ENCODE measurements at places on chromosomes 1 and 21.

- ATAC-seq, result no peak
Observed at GRCh38 chr1:232377494-232377770, 252.5 kb downstream of the SIPA1L2 start.

- ATAC-seq, result peak; percentile 90
Observed at GRCh38 chr1:82994616-82995263, 1004.2 kb downstream of the TTLL7 start.

DNA sequence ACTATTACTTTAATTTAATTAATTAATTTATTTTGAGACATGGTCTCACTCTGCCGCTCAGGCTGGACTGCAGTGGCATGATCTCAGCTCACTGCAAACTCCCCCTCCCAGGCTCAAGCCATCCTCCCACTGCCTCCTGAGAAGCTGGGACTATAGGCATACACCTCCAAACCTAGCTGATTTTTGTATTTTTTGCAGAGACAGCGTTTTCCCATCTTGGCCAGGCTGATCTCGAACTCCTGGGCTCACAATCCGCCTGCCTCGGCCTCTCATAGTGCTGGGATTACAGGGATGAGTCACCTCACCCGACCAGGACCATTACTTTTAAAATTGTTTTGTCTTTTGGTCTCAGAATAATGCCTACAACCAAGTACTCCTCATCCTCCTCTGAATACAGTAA is 15.6 kb downstream of the YY1AP1 start:
- no peak for ATAC-seq

DNA sequence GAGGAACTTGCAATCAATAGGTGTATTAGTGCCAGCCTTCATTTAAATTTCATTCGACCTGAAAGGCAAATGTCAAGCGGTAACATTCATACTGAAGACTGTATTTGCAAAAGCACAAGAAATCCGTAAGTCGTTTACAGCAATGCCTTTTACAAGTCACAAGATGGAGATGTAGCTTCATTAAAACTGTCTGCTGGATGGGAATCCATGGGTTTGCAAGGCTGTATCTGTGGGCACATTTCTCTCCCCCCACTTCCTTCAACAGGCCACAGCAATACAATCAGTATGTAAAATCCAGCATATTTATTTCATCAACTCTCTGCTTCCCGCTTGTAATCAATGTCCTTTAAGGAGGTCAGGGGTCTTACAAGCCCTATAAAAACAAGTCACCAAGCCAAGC is 147.1 kb downstream of the SLC45A1 start:
- ATAC-seq, result peak; percentile 21

- no peak for ATAC-seq
Observed at GRCh38 chr1:64295561-64295960, 92.1 kb downstream of the UBE2U start.

- ATAC-seq, result peak; percentile 43
Observed at GRCh38 chr1:155173478-155174323, at the start of gene TRIM46. TRIM46 (plus strand) TSS chr1:155173849; CDS start chr1:155173967, 118 bp downstream.

DNA sequence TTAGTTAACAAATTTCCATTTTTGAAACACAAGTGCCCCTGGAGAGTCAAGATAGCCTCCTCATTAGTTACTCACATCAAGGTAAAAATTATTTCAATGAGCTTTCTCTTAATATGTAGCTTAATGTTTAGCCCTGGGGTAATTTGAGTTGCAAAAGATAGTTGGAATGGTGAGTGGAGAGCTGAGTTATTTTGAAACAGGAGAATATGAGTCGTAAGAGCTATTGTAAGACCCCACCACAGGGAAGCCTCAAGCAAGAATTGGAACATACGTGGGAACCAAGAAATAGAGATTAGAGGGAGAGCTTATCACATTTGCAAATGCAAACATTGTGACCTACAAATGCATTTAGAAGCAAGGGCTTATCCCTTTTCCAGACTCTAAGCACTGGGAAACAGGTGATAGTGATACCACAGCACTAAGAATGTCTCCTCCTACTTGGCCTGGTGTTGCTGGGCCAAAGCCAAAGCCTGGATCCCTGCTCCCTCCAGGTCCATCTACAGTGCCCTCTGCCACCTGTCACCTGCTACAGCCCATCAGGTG is 635.1 kb downstream of the PTPRC start:
- ATAC-seq, result peak; percentile 12

DNA sequence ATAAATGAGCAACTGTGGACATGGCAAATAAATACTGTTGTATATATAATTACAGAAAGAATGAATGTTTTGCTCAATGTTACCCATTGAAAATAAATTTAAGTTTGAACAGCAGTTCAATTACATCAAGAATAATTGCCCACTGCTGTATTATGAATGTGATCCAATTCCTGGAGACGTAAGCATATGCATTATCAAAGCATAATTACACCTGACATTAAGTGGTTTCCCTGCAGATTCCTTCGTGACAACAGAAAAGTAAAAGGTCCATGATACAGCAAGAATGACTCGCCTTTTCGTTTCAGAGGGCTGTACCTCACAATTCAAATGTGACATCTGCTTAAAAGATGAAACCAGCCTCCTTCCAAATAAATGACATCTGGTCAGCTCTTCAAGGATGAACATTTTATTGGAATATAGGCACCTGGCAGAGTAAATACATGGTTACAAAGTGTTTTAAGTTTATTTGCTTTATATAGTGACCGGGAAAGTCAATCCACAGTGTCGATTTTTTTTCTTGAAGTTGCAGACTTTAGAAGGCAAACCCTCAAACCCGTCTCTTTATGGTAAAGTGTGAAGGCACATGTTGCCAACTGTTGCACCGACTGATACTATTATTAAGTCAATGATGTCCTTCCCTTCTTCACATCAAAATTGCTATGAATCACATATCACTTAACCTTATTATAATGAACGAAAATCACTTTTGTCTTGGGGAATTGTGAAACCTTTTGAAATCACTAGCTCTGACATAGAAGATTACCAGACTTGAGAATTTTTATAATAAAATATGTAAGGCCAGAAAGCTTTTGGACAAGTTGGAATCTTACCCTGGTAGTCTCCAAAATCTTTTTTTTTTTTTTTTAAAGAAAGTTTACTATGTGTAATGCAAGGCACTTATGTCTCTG is 36.2 kb upstream of the EDEM3 start:
- ATAC-seq, result peak; percentile 44

DNA sequence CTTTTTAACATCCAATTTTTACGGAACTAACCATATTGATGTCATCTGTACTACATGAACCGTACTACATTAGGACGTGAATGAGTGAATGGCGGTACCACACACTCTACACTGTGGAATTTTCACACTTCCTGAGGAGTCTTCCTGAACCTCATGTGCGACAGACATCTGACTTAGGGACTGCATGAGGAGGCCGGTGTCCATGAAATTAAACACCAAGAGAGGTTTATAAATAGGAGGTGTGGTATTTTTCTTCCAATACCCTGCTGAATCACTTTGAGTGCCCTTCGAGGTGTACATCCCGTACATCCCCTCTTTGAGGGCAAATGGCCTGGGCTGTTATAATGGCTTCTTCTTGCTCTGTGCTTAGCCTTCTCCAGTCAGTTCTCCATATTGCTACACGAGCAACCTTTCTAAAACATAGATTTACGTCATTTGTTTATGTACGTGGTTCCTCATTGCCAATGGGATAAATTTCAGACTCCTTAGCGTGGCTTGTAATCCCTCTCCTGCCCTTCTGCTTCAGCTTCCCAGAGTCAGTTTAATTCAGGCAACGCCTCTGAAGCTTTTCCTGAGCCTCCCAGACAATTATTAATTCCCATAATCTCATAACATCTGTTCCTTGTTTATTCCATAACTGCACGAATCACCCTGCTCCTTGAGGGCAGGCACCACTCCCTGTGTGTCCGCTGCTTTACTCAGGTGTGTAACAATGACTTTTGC is 9.4 kb downstream of the ST3GAL3 start:
- no peak for ATAC-seq

DNA sequence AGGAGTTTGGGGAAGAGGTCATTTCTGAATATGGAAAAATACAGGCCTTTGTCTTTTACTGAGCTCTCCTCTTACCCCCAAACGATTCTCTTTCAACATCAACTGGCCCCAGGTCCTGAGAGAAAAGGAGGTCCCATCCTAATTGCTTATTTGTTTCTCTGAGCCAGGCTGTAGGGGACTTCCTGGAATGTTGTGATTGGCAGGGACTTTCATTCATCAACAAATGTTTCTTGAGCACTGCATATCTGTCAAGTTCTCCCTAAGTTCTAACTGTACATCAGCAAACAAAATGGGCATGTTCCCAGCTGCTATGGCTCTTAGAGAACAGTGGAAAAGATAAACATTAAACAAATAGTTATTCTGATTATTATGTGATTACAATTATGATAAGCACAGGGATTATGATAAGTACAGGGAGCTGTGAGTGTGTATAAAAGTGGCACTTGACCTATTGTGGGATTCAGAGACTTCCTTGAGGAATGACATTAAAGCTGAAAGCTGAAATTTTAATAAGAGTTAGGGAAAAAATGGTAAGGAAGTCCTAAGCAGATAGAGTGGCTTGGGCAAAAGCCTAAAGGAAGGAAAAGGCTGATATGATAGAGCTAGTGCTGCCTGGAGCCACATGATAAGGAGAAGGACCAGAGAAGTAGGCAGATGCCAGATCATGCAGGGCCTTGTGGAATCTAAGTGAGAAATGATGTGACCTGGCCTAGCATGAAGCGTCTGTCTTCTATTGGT is 11.6 kb downstream of the GPX7 start:
- no peak for ATAC-seq

- ATAC-seq, result peak; percentile 7
Observed at GRCh38 chr1:154983776-154984466, 777 bp downstream of the FLAD1 start.

DNA sequence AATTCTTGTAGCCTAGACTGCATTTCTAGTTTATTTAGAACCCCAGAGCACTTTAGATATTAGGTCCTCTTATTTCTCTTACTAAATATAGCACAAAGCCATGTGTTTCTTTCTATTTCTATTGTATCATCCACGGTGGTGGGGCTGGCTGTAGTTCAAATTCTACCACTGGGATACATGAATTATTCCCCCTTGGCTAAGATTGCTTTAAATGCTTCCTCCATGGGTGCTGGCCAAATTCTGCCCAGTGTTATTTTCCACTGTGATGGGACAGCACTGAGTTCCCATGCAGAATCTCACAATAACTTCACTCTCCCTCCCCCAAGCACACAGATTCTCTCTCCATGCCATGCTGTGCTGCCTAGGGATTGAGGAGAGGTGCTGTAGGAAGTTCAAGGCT is 41.5 kb upstream of the GBP6 start:
- ATAC-seq, result no peak

DNA sequence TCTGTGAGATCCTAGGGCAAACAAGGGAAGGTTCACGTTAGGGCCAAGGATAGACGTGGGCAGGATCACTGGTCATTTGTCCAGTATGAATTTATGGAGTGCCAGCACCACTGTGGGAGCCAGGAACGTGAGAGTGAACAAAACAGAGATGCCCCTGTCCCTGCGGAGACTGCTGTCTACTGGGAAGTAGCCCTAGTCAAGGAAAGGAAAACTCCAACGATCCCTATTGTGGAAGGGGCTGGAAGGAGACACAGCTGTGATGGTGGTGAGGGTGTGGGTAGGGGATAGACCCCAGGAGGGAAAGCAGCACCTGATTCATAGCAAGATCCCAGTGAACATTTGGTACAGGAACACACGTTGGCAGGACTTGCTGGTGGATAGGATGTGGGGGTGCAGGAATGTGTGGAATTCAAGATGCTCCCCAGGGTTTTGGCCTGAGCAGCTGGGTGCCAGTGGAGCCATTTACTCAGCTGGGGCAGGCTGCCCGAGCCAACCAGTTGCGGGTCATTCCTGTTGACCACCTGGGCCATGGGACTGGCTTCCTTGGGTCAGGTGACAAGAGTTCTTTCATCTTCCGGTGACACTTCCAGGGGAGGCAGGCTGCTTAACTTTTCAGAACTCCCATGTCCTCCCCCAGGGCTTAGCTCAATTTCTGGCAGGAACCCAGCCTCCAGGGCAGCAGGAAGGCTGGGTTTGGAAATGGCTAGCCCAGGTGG is 1.2 kb upstream of the ATP13A2 start:
- ATAC-seq, result no peak

- no peak for ATAC-seq
Observed at GRCh38 chr1:213075725-213076124, 24.7 kb downstream of the RPS6KC1 start.

Measured in SK-N-SH treated with all-trans-retinoic acid at 6 μM for 48 hours (cell line).